ENCODE measurements at places on chromosomes 7 and 10. TPM values are rescaled to one million over a fixed set of nuclear protein-coding genes. Genes with fewer than 3 reads are reported as not detected.

The LOXL4 gene
- 2.6 TPM for total RNA-seq

The ARHGEF5 gene
- 51.5 TPM for total RNA-seq

The INPP5F gene
- 6.9 TPM for total RNA-seq

The C10orf62 gene
- total RNA-seq: 1.5 TPM

The ENTPD1 gene
- total RNA-seq: 0.92 TPM

The ZNF425 gene
- total RNA-seq: 1.5 TPM

The ADAM8 gene
- 54.4 TPM for total RNA-seq

The FZD8 gene
- 3.7 TPM for total RNA-seq

The SIRT1 gene
- total RNA-seq: 19.7 TPM

The MYO1G gene
- 0.39 TPM for total RNA-seq

The SPDYE6 gene
- not detected for total RNA-seq

The SORBS1 gene
- total RNA-seq: 2.8 TPM

The TMEM184A gene
- total RNA-seq: 75.8 TPM

The PAOX gene
- total RNA-seq: 2.9 TPM

The MGAM2 gene
- total RNA-seq: 124 TPM
